ENCODE measurements at places on chromosomes 5 and 9.

DNA sequence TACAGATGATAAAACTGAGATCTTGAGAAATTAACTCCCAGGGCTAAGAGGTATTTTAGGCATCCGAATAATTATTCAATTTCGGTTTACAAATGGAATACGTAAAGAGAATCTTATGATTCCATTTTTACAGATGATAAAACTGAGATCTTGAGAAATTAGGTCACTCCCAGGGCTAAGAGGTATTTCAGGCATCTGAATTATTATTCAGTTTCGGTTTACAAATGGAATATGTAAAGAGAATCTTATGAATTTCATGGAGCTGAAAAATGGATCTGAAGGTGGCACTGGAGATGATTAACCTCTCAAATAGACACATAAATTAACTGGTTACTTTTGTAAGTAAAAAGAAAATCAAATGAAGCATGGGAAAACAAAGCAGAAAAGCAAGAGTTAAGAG is 44.2 kb downstream of the FGF1 start:
- DNase-seq: no peak

GRCh38 chr9:120713257-120714087 is 798 bp downstream of the MEGF9 start:
- peak; percentile 32 for DNase-seq

GRCh38 chr5:83227611-83228010 is 150.3 kb downstream of the XRCC4 start:
- no peak for DNase-seq

DNA sequence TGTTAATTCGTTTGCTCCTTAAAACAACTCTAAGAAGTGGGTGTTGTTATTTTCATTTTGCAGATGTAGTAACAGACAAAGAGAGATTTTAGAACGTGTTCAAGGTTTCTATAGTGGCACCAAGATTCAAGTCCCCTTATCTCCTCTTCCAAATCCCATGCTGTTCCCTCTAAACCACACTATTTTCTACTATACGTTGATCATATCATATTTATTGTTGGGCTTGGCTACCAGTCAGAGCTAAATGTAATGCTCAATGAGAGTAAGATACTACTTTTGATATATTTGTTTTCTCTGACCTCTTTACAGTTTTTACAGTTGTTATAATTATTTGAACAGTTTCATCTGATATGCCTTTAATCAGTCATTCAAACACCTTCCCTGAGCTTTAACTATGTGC is 212.9 kb downstream of the EFNA5 start:
- no peak for DNase-seq

- DNase-seq: no peak
These were observed 376.9 kb downstream of the DTWD2 start for GRCh38 chr5:118611332-118611945.

DNA sequence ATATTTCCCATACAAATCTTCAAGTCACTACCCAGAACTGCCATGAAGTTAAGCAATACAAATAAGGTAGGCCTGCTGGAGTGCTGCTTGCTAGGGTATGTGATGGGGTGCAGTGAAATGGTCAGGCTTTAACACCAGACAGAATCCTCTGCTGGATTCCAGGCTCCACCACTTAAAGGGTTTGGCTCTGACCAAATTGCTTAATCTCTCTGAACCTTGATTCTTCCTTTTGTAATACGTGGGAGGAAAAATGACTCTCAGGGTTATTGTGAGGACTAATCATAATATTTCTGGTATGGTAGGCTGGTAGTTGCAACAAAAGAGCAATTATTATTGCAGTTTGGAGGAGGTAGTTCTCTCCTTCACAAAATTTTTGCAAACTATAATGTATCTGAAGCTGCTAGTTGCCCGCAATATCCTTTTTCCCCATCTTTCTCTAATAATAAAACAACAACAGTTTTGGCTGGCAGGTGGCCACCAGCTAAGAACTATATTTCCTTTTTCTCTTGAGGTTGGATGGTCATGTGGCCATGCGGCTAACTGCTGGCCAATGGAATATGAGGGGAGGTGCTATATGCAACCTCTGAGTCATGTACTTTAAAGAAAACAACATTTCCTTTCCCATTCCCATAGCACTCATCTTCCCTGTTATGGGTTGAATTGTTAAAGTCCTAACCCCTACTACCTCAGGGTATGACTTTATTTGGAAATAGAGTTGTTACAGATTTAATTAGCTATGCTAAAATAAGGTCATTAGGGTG is 44.1 kb downstream of the CCL28 start:
- no peak for DNase-seq

DNA sequence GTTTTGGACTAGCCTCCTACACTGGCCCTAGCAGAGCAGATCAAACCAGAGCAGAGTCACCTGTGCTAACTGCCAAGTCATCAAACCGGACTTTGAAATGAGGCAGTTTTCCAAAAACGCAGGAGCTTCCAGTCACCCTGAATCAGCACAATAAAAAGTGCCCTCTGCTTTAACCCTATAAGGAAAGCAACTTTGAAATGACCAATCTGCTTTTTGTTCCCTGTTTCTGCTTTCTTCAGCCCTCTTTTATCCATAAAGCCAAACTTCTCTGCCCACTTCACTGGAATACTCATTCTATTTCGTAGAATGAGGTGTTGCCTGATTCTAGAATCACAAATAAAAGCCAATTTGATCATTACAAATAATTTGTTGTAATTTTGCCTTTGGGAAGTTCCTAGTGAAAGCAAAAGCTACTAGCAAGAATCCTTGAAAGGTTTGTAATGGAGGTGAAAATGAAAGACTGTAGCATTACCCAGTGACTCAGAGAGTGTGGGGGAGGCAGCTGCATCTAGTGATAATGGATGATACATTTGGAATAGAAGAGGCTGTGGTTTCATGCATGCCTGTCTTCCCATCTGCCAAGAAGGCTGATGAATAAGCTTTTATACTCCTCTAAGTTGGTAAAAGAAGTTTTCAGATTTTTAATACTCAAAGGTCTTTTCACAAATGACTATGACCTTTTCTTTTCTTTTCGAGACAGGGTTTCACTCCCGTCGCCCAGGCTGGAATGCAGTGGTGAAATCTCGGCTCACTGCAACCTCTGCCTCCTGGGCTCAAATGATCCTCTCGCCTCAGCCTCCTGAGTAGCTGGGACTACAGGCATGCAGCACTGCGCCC is 14.9 kb downstream of the SPAAR start:
- no peak for DNase-seq

DNA sequence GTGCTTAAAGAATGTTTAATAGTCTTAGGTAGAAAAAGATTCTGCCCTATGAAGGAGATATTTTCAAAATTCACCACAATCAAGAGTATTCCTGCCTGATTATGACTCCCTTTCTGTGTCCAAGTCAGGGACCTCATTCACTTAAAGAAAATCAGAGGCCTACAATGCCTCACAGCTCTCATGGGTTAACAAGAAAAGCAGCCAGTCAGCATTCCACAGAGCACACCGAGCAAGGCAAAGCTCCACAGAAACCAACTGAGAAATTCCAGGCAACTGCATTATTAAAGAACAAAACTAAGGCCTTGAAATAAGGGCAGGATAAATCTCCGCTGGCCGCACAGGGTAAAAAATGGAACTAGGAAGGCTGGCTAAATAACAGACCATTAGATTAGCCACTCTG is 161.1 kb downstream of the TARS1 start:
- DNase-seq: no peak

GRCh38 chr9:133127340-133127981 is 6.4 kb upstream of the RALGDS start:
- DNase-seq: peak; percentile 88

DNA sequence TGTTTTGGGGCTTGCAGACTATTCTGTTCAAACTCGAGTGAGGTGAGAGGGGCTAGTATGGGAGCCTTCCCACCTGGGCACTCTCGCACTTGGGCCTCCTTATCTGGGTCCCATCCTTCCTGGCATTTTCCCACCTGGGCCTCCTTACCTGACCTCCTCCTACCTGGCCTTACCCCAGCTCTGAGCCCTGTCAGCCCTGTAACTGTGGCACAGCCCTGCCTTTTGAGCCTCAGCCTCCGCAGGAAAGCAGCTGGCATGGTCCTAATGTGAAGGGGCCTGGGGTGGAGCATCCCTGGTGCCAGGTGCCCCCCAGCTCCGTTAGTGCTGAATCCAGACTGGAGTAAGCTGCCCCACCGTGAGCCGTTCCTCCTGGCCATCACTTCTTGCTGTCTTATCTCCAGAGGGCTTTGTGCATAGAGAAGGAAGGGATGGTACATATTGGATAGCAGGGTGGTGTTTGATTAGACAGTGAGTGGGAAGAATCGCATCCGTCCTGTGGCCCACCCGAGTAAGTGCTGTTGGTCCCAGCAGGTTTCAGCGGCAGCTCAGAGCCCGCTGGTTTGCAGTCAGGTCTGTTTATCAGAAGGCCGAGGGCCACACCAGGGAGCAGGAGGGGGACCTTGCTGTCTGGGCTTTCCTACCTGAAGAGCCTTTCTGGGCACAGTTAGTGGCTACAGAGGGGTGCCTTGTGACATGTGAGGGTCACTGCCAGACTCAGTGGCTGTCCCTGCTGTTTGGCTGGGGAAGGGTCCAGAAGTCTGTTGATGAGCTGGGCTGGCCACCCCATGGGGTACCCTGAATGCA is 76.5 kb downstream of the WNK2 start:
- DNase-seq: no peak

DNA sequence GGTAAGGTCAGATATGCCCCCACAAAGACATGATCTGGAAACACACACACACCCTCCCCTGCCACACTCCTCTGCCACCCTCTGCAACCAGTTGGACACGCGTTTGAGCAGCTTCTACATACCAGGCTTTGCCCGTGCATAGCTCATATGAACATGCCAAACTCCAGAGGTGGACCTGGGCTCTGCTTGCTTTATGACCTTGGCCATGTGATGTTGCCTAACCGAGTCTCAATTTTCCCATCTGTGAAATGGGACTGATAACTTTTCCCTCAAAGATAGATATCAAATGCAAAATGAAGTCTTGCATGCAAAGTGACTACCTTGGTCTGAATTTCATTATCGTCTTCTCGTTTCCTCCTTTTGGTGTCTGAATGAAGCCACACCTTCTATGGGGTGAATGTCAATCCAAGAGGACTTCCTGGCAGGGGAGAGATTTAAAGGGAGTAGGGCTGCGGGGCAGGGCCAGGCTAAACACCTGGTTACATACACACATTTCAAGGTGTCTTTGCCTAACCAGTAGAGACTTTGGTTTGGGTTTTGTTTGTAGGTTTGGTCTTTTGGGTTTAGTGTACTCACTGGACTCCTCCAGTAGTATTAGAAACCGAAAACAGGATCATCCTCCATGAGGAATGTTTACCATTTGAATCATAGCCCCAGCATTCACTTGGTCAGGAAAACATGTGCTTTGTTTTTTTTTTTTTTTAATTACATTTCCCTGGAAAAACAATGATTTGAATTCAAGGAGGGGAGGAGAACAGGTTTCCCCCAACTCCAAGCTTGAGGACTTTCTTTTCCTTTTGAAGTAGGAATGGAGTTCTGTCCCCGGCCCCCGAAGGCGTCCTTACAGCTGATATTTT is 63.2 kb downstream of the COL27A1 start:
- DNase-seq: no peak

GRCh38 chr5:66560371-66560770 is 35.8 kb upstream of the MAST4 start:
- no peak for DNase-seq

- no peak for DNase-seq
These were observed 20.3 kb upstream of the ARRDC3 start for GRCh38 chr5:91403438-91403837.

- DNase-seq: peak; percentile 78
These were observed 10.6 kb downstream of the PRR7 start for GRCh38 chr5:177456976-177457851.

GRCh38 chr9:68609901-68610415 is 69.3 kb upstream of the TMEM252 start:
- no peak for DNase-seq

GRCh38 chr5:35470866-35471265 is 146.8 kb upstream of the SPEF2 start:
- DNase-seq: no peak

GRCh38 chr9:7534211-7534935 is 265.2 kb downstream of the DMAC1 start:
- no peak for DNase-seq

Data from heart left ventricle (tissue), 16 donors.